ENCODE measurements at places on chromosomes 5 and 9.

- no peak for DNase-seq
These were observed 64.6 kb downstream of the CAST start for GRCh38 chr5:96726802-96727201.

GRCh38 chr5:87277279-87277835, 9.7 kb downstream of the RASA1 start:
- no peak for DNase-seq

DNA sequence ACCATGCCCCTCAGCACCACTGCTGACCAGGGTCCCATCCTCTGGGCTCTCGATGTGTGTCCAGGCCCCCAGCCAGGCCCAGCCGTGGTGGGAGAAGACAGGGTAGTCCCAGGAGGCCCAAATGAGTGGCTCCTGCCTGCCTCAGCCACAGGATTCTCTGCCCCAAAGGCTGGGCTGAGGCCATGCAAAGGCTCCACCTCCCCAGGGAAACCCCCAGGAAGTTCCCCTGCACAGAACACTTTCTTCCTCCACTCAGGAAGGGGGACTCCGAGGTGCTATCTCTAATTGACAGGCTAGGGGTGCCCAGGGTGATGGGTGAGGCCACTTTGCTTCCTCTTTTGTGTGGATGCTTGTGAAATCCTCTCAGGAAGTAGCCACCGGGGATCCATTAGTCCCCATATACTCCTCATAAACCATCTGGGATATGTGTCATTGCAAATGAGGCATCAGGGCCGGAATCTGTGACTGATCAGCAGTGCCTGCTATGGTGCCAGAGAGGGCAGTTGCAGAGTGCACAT, 23.1 kb upstream of the TDRD7 start:
- DNase-seq, result no peak

GRCh38 chr5:81429363-81429762, 35.4 kb upstream of the ACOT12 start:
- DNase-seq, result no peak

DNA sequence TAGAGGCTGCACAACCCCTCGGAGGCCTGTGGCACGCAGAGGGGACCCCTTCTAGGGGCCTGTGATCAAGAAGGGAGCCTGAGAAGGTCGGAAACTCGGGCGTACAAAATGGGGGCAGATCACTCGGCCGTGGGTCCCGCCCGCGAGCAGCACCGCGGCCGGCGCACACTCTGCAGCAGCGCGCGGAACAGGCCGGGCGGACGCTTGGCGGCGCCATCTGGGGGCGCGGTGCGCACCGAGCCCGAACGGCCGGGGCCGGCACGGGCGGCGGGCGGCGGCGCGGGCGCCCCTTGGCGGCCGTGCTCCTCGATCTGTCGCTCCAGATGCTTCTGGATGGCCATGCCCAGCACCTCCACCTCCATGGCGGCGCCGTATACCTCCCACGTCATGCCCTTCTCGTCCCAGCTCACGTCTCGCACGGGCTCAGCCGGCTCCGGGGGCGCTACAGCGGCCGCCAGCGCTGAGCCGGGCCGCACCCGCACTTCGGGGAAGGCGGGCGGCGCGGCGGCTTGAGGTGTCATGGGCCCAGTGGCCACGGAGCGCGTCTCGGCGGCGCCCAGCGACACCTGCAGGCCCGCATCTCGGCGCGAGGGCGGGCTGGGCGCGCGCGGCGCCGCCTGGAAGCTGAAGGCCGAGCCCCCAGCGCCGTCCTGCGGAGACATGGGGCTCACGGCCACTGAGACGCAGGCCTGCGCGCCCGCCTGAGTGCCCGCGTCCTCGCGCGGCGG, 13.1 kb downstream of the GPRIN1 start:
- no peak for DNase-seq

DNA sequence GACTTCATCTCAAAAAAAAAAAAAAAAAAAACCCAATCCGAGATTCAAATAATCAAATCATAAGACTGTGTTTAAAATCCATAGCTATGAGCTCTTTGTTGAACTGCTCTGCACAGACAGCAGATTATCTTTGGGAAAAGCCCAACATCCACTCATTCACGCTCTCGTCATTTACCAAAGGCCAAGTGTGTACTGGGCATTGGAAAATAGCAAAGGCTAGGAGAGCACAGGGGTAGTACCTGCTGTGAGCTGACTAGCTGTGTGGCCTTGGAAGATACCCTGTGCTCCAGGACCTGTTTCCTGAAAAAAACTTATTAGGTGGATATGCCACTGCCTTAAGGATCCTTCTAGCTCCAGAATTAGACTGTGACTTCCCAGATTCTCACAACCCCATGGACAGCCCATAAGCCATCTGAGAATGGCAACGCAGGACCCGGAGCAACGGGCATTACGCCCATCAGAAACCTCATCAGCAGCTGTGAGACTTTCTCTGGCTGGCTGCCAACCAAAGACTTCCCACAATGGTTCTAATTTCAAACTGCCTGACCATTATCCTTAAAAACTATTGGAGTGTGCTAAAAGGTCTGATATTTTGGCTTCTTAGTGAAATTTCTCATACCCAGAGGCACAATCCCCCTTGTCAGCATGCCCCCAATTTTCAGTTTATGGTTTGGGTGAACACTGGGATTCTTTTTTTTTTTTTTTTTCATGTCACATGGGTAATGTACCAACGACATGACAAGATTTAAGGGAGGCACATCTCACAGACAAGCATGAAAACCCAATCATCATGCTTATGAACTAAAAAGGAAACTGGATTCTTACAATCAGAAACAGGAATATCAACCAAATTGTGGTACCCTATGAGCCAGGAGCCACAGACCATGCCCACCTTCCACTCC, 16.8 kb downstream of the SERINC5 start:
- DNase-seq, result no peak

- DNase-seq, result no peak
These were observed 188.2 kb downstream of the TRIO start for GRCh38 chr5:14331386-14331781.

- DNase-seq, result no peak
These were observed 10.8 kb downstream of the TNFSF8 start for GRCh38 chr9:114919611-114920010.

DNA sequence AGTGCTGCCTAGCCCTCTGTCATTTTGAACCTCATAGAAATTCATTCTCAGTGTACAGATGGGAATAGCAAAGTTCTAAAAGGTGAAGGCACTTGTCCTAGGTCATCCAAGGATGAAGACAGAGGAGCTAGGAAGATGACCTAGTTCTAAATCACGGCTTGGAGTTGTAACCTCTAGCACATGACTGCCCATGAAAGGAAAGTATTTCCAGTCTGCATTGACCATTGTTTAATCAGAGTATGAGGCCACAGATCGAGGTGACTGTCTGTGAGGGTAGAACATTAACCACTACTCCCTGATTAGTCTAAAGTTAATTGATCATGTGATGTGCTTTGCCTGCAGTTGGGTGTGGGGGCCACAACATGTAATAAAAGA, 674 bp upstream of the TNFSF15 start:
- DNase-seq, result no peak

GRCh38 chr5:39759701-39760100, 334.9 kb upstream of the DAB2 start:
- DNase-seq, result no peak

DNA sequence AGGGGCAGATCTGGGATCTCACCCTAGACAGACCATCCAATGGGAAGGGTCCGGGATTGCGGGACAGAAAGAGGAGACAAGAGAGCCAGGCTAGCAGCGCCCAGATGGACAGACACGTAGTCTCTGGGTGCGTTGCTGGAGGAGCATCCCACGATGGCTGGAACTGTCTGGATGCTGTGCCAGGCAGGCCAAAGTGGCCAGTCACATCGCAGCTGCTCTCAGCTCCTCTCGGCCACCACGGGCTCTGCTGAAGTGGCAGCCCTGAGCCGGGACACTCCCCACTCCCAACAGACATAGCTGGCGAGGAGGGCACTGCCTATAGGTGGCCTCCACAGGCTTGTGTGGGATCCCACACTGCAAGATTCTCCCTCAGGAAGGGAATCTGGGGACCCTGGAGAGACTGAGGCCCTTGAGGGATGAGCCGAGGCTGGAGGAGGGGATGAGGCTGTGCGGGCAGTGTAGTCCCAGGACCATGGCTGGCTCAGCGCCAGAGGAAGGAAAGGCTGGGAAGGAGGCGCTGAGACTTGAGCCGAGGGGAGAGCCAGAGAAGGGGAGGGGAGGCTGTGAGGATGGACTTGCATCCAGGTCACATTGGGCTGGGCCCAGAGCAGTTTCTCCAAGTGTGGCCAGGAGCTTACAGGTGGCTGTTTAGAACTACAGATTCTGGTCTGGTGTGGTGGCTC, 10.3 kb upstream of the WDR5 start:
- no peak for DNase-seq

- no peak for DNase-seq
These were observed 132.1 kb upstream of the PPP1R26 start for GRCh38 chr9:135347461-135347860.

- no peak for DNase-seq
These were observed 18.4 kb downstream of the CARD19 start for GRCh38 chr9:93114169-93114983.

- no peak for DNase-seq
These were observed 6.0 kb upstream of the SPATA31E1 start for GRCh38 chr9:87876708-87877107.

DNA sequence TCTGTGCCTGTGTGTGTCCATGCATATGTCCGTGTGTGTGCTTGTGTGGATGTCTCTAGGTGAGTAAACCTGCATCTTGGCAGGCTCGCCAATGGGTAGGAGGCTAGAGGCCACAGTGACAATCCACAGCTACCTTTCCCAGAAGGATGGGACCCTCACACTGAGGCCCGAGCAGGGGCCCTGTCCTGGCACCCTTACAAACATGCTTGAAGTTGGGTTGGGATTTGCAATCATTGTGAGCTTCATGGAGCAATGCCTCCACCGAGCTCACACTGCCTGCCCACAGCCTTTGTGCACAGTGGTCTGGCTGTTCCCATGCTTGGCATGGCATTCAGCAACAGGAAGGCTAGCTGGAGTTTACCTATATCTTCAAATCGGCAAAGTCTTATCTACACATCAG, 311.1 kb upstream of the IRX1 start:
- no peak for DNase-seq

GRCh38 chr9:136835162-136835931, 6.9 kb upstream of the AJM1 start:
- DNase-seq, result no peak

- peak; percentile 84 for DNase-seq
These were observed 57.4 kb downstream of the LHFPL2 start for GRCh38 chr5:78591138-78591612.

- DNase-seq, result peak; percentile 12
These were observed 1062.6 kb downstream of the NR2F1-AS1 start for GRCh38 chr5:92518318-92518904.

GRCh38 chr5:164722702-164723101, 1217.3 kb downstream of the MAT2B start:
- DNase-seq, result no peak

GRCh38 chr9:92725766-92726165, 38.9 kb downstream of the BICD2 start:
- DNase-seq, result no peak

GRCh38 chr9:93656426-93657239, 80.2 kb downstream of the PHF2 start:
- no peak for DNase-seq

GRCh38 chr9:37364751-37365360, 57.6 kb upstream of the GRHPR start:
- no peak for DNase-seq

DNA sequence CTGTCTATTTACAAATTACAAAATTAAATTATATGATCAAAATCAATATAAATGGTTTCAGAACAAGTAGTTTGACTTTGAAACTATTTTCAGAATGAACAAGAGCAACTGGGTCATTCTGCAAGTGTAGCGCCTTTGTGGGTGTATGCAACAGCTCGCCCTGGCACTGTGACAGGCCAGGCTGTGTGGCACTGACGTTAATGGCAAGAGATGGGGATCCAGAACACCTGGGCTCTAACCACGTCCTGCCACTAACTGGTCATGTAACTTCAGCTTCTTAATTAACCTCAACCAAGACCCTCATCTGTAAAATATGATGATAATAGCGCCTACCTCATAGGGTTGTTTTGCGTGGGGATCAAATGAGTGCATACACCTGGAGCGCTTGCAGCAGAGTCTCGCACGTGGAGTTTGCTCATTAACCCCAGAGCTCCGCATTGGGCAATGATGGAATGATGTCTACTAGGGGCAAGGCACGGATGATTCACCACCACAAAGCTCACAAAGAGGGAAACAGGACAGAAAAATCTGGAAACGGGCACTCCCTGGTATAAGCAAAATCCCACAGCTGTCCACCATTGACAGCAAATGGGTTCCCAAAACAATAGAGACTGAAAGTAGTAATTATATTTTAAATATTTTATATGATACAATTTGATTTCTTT, 639.4 kb downstream of the SEMA5A start:
- DNase-seq, result peak; percentile 4

- no peak for DNase-seq
These were observed 453 bp downstream of the PTRH1 start for GRCh38 chr9:127714951-127715469.

- DNase-seq, result no peak
These were observed 54.1 kb downstream of the IPPK start for GRCh38 chr9:92615790-92616189.

DNA sequence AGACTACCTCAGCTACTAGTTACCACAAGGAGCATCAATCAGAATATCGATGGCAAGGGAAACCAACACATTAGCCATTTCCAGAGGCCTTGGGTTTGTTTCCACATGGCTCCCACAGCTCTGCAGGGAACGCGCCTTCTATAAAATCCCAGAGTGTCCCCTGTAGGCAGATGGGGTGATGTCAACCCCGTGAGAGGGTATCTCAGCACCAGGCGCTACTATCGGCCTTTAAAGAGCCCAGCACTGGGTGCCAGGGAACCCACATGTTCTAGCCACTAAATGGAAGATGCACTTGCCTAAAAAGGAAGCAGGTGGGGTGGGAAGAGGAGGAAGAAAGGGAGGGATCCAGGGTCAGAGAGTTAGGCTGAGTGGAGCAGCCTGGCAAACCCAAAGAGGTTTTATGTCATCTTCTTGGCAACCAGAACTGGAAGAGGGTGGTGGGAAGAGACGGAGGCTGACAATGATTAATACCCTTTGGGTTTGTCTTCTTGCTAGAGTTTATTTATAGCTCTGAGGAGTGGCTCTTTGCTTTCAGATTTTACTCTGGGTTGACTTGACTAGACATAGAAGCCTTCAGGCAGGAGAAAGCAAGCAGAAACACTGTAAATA, 19.9 kb downstream of the MACROH2A1 start:
- no peak for DNase-seq
